Activated T-helper 9 cell treated with anti-CD3 and anti-CD28 coated beads, Interleukin-2, amount 50 U/mL, for 16 hours (primary cell): ENCODE measurements at places on chromosomes 5 and 9.

DNA sequence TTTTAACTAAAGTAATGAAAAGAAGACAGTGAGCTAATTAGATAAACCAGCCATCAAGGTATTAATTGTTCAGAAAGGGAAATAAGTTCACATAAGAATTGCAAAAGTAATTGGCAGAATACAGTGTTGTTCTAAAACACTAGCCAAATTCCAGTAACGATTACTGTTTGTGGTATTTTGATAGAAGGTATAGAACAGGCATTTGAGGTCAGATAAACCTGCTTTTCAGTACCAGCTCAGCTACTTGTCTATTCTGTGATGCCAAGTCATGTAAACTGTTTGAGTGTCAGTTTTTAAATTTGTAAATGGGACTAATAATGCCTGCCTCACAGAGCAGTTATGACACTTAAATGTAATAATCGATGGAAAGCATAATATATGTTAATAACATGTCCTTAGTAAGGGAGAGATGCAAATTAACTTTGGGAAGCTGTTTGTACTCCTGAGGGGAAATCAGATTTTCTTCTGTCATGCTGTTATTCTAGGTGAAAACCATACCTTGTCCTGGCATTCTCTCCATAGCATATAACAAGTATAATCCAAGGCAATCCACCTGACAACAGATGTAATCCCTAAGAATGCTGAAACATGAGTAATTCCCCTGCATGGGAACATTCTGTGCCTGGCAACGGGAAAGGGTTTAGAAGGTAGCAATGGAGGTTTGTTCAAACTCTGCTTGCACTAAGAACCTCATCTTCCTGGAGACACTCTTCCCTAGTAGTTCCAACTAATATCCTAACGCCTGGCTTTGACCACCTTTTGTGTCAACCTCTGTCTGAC lies 509.5 kb upstream of the PAPPA start:
- DNase-seq: no peak

DNA sequence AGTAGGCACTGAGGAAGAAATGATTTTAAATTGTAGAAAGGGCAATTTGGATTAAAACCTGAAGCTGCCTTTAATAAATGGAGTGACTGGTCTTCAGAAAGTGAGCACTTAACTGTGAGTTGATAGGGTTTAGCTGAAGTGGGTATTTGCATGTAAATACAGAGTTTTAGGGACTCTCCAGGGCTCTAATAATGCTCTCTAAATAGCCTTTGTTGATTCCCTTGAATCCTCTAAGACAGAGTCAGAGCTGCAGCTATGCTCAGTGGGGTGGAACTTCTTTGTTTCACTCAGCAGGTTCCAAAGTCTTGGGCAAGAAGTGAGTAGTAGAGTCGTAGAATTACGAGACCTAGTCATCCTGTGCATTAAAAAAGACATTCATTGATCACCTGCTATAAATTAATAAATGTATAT lies 21.4 kb downstream of the GLRA1 start:
- DNase-seq: no peak

GRCh38 chr9:84068872-84069271 lies 88.3 kb downstream of the RMI1 start:
- DNase-seq: no peak

- DNase-seq: no peak
Measured at GRCh38 chr9:94111446-94111845, 27.2 kb downstream of the PTPDC1 start.
